ENCODE measurements at places on chromosomes 13 and 19.
A peak's percentile ranks its signal among the peaks of the same experiment; 100 is the strongest.

DNA sequence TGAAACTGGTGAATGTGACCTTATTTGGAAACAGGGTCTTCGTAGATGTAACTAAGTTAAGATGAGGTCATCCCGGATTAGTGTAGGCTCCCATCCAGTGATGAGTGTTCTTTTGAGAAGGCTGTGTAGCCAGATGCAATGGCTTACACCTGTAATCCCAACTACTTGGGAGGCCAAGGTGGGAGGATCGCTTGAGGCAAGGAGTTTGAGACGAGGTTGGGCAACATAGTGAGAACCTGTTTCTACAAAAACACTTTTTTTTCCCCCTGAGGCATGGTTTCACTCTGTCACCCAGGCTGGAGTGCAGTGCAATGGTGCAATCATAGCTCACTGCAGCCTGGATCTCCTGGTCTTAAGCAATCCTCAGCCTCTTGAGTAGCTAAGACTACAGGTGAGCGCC is 36.4 kb downstream of the FBN3 start:
- DNase-seq = no peak

GRCh38 chr13:51249255-51249654 is 27.1 kb downstream of the FAM124A start:
- no peak for DNase-seq

DNA sequence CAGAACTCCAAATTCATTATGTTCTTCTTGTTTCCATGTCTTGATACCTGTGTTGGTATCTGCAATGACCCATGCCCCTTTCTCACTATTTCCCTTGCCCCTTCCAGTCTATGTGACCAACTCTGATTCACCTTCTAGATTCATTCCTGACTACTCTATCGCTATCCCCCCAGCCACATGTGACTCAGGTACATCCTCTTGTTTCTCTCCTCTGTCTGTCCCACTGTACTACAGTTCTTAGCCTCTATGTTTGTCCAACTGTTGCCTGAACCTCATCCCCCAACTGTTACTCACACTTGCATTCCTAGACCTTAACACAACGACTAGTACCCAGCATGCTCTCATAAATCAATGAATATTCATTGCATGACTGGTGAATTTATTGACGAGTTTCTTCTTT is 10.0 kb upstream of the FLT3 start:
- DNase-seq = no peak

GRCh38 chr19:29285878-29286277 is 72.9 kb upstream of the UQCRFS1 start:
- no peak for DNase-seq

GRCh38 chr19:53960187-53960586 is 2.5 kb upstream of the CACNG8 start:
- no peak for DNase-seq

DNA sequence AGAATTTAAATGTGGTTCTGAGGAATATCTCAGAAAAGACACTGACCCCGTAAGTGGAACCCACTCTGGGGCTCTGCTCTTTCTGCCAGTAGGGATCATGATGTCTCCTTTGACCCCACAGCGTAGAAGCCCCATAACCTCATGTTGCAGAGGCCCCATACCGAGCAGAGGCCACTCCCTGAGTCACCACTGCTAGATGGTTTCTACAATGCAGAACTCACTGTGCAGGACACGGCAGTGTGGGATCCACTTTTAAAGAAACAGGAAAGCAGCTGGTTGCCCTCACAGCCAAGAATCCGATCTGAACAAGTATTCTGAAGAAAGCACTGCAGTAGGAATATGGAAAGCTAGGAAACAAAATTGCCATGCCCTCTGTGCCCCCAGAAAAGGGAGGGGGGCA is 4.2 kb downstream of the SLC7A1 start:
- DNase-seq = peak; percentile 40

GRCh38 chr19:3995607-3996006 is 10.3 kb upstream of the EEF2 start:
- DNase-seq = no peak

- no peak for DNase-seq
Measured at GRCh38 chr13:43493496-43494000, 293.2 kb downstream of the ENOX1 start.

GRCh38 chr19:14118165-14119051 is 846 bp upstream of the PRKACA start:
- DNase-seq = peak; percentile 81

DNA sequence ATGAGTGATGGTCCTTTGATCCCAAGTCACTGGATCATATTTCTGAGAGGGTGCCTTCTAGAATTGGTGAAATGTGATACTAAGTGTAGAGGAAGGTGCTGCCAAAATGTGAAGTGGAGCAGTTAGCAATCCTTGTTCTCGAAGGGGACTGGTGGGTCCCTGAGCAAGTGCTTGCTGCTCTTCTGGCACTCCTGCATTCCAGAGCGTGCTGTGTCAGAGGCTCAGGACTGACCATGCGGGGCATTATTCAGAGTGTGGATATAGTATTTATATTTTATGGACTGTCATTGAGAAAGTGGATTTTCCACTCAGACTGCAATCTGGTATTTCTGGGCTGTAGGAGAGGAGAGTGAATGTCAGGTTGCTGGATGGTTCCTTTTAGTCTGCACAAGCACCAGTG is 152.6 kb upstream of the KL start:
- no peak for DNase-seq

- DNase-seq = no peak
Measured at GRCh38 chr13:79270859-79271258, 135.2 kb downstream of the RBM26 start.

- no peak for DNase-seq
Measured at GRCh38 chr19:34725400-34725799, 8.6 kb upstream of the ZNF181 start.

DNA sequence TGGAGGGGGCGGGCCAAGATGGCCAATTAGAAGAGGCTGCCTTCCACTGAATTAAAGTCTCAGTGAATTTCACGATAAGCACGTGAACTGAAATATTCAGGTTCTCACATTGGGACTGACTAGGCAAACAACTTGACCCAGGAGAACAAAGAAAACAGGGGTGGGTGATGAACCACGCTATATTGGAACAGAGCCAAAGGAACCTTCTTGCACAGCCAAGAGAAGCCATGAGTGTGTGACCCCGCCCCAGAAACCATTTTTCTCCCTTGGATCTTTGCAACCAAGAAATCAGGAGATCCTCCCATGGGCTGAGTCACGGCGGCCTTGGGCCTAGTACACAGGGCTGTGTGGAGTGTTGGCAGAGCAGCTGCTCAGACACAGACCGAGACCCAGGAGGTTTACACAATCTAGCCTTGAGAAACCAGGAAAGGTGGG is 36.8 kb downstream of the ERICH4 start:
- no peak for DNase-seq

DNA sequence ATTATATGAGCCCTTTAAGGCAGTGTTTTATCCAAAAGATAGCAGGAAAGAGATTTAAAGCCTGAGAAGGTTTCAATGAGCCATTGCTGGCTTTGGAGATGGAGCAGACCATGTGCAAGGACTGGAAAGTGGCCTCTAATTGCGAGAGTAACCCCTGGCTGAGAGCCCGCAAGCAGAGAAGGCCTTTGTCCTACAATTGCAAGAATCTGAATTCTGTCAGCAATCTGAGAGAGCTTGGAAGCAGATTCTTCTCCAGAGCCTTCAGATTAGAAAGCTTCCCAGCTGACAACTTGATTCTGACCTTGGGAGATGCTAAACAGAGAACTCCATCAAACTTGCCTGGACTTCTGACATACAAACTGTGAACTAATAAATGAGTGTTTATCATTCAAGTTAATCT is 528.7 kb upstream of the KLF12 start:
- DNase-seq = no peak

DNA sequence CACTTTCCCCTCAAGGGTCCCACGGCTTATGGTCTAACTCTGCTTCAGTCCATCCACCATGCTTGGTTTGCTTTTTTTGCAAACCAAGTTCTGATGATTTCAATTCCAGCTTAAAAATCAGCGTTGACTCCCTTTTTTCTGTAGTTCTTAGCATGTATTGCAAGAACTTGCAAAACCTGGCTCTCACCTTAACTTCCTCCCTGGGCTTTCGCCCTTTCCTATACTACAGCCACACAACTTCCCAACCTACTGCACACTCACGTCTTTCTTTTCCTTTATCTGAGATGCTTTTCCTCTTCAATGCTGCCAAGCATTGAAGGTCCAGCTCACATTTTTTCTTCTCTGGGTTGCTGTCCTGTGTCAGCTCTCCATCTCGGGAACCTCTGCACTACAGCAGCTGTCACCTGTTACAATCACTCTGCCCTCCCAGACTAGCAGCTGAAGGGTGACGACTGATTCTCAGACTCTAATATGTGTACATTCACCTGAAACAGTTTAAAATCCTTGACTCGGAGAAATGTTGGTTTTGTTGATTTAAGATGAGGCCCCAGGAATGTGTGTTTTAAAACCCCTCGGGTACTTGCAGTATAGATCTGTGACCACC is 143.7 kb downstream of the FREM2 start:
- no peak for DNase-seq

DNA sequence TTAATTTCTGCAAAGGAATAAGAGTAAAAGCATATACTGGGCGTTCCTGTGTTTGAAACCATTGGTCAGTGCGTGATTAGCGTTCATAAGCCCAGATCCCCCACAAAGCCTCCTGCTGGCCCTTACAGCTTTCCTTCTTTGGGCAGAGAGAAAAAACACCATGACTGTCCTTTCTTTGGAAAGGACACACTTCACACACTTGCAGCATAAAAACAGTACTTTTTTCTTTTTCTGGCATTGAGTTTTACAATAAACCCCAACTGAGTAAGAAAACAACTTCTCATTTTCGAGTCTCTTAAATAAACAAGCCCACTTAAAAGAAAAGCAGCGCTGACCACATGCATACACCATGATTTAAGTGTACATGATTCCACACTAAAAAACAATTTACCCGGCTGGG is 35.8 kb downstream of the SMAD9 start:
- DNase-seq = no peak

DNA sequence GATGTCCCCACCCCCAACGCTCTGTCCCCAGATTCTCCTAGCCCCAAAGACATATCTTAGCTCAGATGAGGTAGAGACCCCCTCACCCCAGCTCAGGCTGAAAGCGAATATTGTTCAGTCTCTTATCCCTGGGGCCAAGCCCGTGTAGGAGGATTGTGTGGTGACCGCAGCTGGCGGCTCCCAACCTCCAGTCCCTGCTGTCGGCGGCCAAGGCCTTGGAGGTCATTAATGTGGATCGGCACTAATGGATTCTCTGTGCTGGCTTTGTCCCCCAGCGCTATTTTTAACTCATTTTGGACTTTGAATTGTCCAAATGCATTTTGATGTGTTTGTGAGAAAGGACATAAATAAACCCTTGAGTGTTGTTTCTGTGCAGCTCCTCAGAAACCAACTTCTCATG is 124.2 kb downstream of the UQCRFS1 start:
- DNase-seq = no peak

DNA sequence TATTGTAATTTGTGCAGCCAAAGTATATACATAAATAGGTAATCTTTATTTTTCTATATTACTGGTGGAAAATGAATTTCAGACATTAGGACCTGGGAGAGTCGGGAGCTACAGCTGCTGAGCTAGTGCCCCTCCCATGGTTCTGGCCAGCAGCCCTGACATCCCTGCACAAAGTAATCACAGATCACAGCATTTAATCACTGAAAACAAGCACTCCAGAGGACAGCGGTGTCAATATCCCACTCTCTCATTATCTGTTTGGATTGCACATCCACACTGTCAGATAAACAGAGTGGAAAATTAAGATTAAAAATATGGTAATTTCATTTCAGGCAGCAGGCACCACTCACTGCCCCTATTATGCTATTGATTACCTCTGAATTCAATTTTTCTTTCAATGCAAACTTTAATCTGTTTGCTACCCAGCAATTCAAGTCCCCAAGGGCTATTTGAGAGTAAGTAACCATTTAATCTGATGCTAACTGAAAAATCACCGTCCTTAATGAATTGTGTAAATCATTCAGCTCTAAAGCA is 254.1 kb upstream of the SOX21 start:
- no peak for DNase-seq

DNA sequence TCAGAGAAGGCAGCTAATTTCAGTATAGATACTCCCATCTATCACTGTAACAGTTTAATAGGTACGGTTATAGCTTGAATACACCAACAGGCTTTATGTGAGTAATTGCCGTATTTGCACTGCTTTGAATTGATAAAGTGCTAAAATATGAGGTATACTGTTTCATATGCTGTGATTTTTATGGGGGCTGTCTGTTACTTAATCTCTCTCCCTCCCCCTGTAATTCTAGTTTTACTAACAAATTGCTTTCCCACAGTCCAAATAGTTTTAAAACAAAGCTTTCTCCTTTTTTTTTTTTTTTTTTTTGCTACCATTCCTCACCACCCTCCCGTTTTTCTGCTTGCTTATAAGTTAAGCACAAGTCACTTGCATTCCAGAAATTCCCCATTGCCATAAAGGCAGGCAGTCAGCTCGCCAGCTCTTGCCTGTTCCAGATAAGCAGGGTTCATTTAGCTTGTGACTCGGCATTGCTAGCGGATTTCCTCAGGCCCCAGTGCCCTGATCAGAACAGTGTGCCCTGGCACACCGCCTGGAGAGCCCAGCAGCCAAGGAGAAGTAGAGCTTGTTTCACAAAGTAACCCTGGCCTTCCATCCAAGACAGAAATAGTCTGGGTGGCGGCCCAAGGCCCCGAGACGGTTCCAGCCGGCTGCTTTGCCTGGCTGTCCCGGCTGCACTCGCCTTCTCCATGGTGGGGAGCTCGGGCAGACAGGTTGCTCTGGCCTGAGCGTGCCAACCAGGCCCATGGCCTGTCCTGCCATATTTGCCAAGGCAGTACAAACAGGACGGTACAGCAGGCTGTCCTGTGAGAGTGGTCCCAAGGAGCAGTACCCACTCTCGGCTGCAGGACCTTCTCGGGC is 43.5 kb upstream of the NPAS1 start:
- peak; percentile 91 for DNase-seq

- peak; percentile 38 for DNase-seq
Measured at GRCh38 chr19:31231237-31231636, 118.0 kb downstream of the TSHZ3 start.

DNA sequence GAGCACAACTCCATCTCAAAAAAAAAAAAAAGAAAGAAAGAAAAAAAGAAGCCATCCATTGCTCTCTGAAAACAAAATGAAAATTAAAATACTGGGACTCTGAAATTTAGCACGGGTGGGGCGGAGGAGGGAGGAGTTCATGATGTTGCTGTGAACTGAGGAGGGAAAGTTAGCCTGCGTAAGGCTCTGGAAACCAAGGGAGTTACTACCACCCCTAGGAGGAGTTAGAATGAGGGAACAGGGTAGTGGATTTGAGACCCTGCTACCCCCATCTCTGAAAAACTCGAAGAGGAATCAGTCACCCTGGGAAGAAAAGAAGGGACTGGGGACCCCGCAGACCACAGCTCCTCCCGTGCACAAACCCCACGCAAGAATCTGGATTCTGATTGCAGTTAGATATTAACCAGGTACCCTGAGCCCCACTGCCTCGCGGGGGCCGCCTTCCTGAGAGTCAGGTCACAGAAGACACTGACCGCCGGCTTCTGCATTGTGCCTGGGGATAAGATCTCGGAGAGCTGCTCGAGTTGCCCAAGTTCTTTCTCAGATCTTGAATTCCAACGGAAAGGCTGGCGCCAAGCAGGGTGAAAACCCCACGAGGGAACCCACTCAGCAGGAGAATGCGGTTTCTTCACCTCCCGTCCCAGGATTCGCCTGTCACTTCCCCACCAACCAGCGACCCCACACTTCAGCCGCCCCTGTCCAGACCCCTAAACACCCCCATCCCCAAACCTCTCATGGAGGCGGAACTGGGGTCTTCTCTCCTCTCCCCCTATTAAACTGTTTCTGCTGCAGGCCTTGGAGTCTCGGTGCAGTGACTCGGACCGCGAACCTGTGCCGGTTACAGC is 870 bp downstream of the ZNF442 start:
- peak; percentile 60 for DNase-seq
